Colonic mucosa (tissue), 4 donors: ENCODE measurements at places on chromosomes 13 and 19.
A peak's percentile ranks its signal among the peaks of the same experiment; 100 is the strongest.

DNA sequence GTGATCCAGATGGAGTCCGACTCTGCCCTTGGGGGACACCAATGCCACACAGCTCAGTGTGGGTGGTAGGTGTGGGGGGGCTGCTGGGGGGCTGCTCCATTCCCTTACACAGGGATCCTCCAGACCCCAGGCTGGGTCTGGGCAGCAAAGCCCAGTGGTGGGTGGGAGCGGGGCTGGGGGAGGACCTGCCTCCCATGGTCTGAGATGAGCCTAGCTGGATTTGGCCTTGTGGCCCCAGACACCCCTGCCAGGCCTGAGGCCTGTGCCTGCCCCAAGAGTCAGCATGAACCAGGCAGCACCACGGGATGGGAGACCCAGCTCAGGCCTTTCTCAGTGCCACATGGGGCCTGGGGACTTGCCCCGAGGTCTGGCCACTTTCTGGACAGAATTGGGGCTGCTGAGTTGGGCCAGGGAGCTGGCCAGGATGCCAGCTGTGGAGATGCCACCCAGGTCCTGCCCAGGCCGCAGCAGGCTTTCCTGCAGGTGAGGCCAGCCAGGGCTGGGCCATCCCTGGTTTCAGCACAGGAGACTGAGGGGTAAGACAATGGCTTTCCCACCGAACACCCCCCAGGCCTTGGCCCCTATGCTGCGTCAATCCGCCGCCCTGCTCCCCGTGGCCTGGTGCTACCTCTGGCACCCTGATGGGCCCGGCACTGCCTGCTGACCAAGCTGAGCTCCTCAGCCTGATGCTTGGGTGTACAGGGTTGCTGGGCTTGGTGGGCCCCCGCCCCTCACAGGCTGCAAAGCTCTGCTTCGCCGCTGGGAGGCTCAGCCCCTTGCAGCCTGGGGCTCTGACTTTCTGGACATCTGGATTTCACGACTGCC is 24.2 kb downstream of the CEBPG start:
- no peak overlapping the region for H3K27ac ChIP-seq
- H3K36me3 ChIP-seq: no peaks in the 10 kb centered on the region
- no peak for DNase-seq

GRCh38 chr13:29543230-29544215 is 52.0 kb downstream of the SLC7A1 start:
- H3K4me1 ChIP-seq: no peaks in the 10 kb centered on the region
- no peaks in the 10 kb centered on the region for H3K27me3 ChIP-seq
- DNase-seq: peak; percentile 29
- no peak overlapping the region for H3K27ac ChIP-seq
- no peak overlapping the region for H3K4me3 ChIP-seq

DNA sequence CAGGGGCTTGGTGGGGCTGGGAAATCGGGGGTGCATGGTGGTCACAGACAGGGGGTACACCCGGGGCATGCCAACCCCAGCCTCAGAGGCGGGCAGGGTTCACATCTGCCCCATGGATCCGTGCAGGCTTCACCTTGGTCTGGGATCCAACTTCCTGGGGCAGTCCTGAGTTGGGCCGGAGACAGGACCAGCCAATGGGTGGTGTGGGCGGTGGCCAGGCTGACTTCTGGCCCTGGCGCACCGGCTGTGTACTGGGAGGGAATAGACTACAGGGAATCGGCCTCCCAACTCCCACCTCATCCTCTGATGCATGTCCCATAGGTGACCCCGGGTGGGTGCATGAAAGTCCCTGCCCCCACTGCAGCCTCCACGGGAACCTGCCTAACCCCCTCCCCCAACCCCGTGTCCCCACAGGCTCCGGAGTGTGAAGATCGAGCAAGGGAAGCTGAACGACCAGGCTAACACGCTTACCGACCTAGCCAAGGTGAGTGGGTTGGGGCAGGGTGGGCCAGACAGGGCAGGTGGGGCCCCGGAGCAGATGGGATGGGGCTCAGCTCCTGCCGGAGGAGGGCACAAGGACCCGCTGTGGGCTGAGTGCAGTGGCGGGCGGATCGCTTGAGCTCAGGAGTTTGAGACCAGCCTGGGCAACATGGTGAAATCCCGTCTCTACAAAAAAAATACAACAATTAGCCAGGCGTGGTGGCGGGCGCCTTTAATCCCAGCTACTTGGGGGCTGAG is 14.7 kb upstream of the ARRDC2 start:
- H3K27ac ChIP-seq: no peak overlapping the region
- H3K4me1 ChIP-seq: no peaks in the 10 kb centered on the region
- H3K27me3 ChIP-seq: no peaks in the 10 kb centered on the region
- DNase-seq: no peak

DNA sequence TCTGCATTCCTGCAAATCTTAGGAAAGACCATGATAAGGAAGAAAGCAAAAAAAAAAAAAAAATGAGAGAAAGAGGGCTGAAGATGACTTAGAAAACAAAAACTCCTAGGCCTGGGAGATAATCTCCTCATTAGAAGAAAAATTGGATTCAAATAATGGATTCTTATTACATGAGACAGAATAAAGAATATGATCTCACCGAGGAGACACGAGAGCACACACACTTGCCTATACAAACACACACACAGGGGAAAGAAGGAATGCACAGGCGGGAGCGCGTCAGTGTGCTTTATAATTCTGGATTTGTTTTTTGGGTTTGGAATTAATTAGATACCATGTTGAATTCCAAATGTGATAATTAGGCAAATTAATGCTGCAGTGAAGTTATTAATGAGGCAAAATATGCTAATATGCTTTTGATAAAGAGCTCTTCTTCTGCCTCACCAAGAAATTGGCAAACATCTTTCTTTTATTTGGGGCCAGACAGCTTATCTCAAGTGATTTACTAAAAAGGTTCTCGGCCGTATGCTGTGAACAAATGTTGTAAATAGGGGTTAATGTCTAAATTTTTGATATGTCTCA is 36.1 kb upstream of the PCDH8 start:
- H3K4me3 ChIP-seq: no peak overlapping the region
- H3K4me1 ChIP-seq: no peaks in the 10 kb centered on the region
- H3K36me3 ChIP-seq: no peaks in the 10 kb centered on the region
- no peak overlapping the region for H3K27ac ChIP-seq

GRCh38 chr13:97068151-97068550 is 73.9 kb upstream of the OXGR1 start:
- no peaks in the 10 kb centered on the region for H3K27me3 ChIP-seq
- H3K4me1 ChIP-seq: no peaks in the 10 kb centered on the region
- H3K36me3 ChIP-seq: no peaks in the 10 kb centered on the region
- H3K4me3 ChIP-seq: no peak overlapping the region

GRCh38 chr13:71464686-71465085 is 402.3 kb downstream of the DACH1 start:
- H3K27ac ChIP-seq: no peak overlapping the region
- DNase-seq: no peak
- no peaks in the 10 kb centered on the region for H3K27me3 ChIP-seq
- H3K4me3 ChIP-seq: no peak overlapping the region

GRCh38 chr13:45781553-45782326 is 69.8 kb downstream of the SIAH3 start:
- H3K36me3 ChIP-seq: no peaks in the 10 kb centered on the region
- DNase-seq: peak; percentile 44
- no peak overlapping the region for H3K4me3 ChIP-seq
- H3K27me3 ChIP-seq: no peaks in the 10 kb centered on the region

DNA sequence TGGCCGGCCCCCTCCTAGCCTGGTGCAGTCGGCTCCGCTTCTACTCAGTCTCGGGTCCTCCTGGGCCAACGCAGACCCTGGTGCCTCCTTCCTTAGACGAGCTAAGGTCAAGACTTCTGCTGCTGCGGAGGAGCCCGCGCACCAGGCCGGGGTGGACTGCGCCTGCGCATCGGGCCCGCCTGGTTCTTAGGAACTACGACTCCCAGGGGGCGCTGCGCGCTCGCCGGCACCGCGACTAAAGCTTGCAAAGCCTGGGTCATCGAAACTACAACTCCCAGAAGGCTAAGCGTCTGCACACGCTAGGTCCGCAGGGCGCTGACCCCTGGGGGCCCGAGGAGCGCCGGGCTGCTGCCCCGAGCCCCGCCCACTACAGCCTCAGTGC is at the start of gene ZNF835:
TSS of gene ZNF835 (minus strand) at position 145 of the 382 bp plus-strand sequence. CDS start 6,559 bp downstream, outside the sequence.
- H3K27me3 ChIP-seq: no peaks in the 10 kb centered on the region
- peak; percentile 89 for DNase-seq
- no peaks in the 10 kb centered on the region for H3K36me3 ChIP-seq
- no peaks in the 10 kb centered on the region for H3K4me1 ChIP-seq
- H3K4me3 ChIP-seq: peak within 1 kb of the TSS; percentile 36

DNA sequence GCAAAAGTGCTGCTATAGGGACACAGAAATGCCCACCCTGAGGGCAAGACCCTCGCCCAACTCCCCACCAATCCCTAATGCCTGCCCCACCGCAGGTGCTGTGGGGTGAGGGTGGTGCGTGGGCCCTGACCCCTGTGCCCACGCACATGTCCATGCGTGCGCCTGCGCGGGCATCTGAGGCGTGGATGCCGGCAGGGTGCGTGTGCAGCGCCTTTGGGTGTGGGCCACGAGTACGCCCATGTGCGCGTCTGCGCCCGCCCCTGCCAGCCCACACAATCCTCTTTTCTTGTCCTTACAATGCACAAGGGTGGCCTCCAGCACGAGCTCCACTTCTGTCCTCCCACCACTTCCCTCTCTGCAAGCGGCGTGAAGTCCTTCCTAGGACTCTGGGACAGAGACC is 14.3 kb downstream of the FUT6 start:
- H3K4me3 ChIP-seq: no peak overlapping the region
- H3K36me3 ChIP-seq: no peaks in the 10 kb centered on the region
- no peaks in the 10 kb centered on the region for H3K27me3 ChIP-seq
- H3K4me1 ChIP-seq: peaks cover 10% of the 10 kb centered on the region

- no peak overlapping the region for H3K27ac ChIP-seq
- no peak for DNase-seq
- no peaks in the 10 kb centered on the region for H3K27me3 ChIP-seq
- H3K36me3 ChIP-seq: no peaks in the 10 kb centered on the region
Measured at GRCh38 chr13:97000295-97000925, 6.1 kb upstream of the OXGR1 start.

GRCh38 chr19:10049626-10050025 is 36.3 kb downstream of the RDH8 start:
- no peaks in the 10 kb centered on the region for H3K36me3 ChIP-seq
- H3K27me3 ChIP-seq: no peaks in the 10 kb centered on the region
- no peak for DNase-seq
- no peaks in the 10 kb centered on the region for H3K4me1 ChIP-seq

GRCh38 chr13:110676595-110677587 is 29.0 kb downstream of the CARS2 start:
- DNase-seq: no peak
- H3K36me3 ChIP-seq: no peaks in the 10 kb centered on the region
- H3K27ac ChIP-seq: no peak overlapping the region
- H3K27me3 ChIP-seq: no peaks in the 10 kb centered on the region
- no peaks in the 10 kb centered on the region for H3K4me1 ChIP-seq
- H3K4me3 ChIP-seq: no peak overlapping the region
